ENCODE measurements at places on chromosomes 7 and 10. TPM values are rescaled to one million over a fixed set of nuclear protein-coding genes. Genes with fewer than 3 reads are reported as not detected.

VSTM2A gene
- 0.14 TPM for total RNA-seq

CCDC201 gene
- 0.08 TPM for total RNA-seq

CCDC172 gene
- 0.06 TPM for total RNA-seq

GRCh38 chr7:126362746-126363145 lies 890.0 kb downstream of the GRM8 start:
- DNase-seq: no peak

DNA sequence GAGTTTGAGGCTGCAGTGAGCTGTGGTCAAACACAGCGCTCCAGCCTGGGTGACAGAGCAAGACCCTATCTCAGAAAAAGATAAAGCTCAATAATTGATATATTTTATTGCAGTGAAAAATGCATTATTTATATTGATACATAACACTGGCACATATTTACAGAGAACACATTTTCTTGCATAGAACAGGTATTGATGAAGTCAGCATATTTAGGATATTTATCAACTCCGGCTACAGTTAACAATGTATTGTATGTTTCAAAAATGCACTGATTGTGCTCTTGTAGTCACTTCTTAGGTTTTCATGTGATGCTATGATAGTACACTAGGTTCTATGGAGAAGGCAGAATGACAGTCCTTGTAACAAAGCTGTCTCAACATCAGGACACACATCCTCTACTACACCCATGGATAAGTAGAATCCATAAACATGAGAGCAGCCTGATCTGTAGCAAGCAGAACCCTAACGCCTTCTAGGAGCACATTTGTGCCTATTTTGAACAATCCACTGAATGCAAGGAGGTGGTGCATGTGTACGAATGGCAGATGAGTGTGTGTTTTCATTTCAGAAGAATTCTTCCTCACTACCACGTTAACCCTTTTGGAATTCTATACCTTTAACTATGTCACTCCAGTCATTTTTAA lies 586.1 kb upstream of the CELF2 start:
- no peak for DNase-seq

- DNase-seq: no peak
These were observed 43.5 kb downstream of the TRRAP start for GRCh38 chr7:98921608-98922372.

GRCh38 chr7:151017953-151018420 lies 6.3 kb downstream of the ATG9B start:
- DNase-seq: no peak

DNA sequence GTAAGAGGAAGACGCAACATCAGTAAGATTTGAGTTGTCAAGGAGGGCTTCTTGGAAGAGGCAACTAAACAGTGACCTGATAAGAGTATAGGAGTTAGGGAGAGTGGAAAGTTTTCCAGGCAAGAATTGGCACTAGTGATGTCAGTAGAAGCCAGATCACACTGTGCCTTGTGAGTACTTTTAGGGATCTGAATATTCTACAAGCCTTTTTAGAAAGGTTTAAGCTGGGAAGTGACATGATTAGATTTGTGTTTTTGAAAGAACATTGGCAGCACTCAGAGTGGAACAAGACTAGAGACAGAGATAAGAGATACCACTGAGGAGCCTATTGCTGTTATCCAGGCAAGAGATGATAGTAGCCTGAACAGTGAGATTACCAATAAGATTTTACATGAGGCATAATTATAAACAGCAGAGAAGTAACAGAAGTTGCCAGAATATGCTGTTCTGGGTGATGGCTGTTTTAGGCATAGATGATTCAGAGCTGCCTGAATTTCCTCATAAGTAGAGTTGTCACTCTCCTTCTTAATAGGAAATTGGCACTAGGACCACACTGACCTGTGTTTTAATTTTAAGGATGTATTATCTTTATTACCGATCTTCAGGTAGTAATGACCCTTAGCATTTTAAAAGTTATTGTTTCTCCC lies 45.6 kb downstream of the NHLRC2 start:
- no peak for DNase-seq

DNA sequence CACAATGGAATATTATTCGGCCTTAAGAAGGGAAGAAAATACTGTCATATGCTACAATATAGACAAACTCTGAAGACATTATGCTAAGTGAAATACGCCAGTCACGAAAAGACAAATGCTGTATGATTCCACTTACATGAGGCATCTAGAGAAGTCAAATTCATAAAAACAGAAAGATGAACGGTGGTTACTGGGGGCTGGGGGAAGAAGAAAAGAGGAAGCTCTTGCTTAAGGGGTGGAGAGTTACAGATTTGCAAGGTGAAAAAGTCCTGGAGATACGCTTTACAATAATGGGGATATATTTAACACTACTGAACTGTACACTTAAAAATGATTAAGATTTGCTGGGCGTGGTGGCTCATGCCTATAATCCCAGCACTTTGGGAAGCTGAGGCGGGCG lies 49.0 kb downstream of the PSMC2 start:
- DNase-seq: no peak

- DNase-seq: peak; percentile 37
These were observed 796 bp downstream of the CDK14 start for GRCh38 chr7:90596671-90597562.

DNA sequence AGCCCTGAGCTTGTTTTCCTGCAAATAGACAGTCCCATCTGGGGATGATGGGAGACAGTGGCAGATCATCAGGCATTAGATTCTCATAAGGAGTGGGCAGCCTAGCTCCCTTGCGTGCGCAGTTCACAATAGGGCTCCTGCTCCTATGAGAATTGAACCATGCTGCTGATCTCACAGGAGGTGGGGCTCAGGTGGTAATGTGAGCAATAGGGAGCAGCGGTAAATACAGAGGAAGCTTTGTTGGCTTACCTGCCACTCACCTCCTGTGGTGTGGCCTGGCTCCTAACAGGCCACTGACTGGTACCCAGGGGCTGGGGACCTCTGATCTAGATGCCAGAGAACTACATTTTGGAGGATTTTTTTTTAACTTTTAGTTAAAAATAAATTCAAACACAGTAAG lies 434.8 kb upstream of the MKI67 start:
- no peak for DNase-seq

DNA sequence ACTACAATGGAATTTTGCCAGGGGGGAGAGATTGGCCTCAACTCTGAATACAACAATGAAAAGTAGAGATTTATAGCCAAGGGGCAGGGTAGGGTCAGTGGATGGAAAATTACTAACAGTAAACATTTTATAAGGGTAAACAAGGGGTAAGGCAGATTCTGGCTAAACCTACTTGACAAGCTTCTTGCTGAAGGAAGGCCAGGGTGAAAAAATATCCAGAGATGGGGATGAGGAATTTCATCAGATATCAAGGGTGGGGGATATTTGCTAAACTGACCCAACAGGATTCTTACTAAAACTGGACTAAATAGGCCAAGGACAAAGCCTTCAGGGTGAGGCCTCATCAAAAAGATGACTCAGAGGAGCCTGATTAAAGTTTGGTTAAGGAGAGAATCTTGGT lies 156.3 kb downstream of the RTKN2 start:
- DNase-seq: no peak

- DNase-seq: no peak
These were observed 148.2 kb downstream of the CHN2 start for GRCh38 chr7:29342761-29343160.

GRCh38 chr10:96450529-96451207 lies 63.1 kb downstream of the TLL2 start:
- no peak for DNase-seq

DNA sequence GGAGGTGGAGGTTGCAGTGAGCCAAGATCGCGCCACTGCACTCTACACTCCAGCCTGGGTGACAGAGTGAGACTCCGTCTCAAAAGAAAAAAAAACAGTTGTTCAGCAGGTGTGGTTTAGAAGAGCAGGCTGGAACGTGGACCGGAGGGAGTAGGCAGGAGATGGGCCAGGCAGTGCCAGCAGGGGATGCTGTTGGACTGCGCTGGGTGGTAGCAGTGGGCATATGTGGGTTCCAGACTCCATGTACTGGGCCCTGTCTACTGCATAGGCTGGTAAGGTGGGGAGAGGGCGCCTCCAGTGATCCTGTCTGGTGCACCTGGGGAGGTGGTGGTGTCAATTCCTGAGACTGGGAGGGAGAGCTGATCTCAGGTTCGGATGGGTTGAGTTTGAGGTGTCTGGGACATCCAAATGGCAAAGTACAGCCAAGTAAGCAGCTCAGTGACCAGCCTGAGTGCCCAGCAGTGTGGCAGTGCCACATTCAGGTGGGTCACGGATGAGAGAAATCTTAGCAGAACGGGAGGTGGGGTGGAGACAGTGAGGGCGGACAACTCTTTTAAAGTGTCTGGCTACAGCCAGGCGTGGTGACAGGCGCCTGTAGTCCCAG lies 25.9 kb downstream of the SFXN4 start:
- DNase-seq: peak; percentile 35

DNA sequence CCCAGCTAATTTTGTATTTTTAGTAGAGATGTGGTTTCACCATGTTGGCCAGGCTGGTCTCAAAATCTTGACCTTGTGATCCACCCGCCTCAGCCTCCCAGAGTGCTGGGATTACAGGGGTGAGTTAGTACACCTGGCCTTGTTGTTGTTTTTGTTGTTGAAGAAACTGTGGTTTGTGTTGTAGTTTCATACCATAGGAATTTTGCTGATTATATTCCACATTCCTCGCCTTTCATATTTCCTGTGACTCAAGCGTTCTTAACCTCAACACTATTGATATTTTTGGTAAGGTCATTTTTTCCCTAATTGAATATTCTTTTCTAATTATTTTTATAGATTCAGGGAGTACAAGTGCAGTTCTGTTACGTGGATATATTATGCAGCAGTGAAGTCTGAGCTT lies 16.7 kb downstream of the LIPF start:
- no peak for DNase-seq

DNA sequence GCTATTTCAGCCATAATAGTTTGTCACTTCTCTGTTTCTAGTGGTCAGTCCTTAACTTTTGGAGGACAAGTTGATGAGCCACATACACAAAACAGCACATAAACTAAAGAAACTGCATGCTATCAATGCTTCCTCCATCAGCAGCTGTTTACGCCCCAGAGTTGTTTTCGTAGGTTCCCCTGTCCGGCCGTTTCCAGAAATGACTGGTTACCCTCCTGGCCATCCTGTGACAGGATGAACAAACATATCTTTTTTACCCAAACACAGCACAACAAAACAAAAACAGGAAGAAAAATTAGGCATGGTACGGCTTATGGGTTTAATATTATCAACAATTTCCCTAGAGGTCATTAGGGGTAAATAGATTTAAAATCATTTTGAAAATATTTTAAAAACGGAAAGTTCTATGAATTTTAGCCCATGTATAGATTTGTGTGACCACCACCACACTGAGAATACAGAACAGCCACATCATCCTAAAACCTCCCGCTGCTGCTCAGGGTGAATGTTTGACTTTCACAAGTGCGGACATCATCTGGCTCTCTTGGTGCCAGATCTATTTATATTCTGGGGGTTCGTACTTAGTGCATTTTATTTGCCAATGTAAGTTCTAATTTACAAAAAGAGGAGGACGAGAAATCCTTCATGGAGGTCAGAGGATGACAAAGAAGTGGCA lies 74.8 kb downstream of the HIPK2 start:
- DNase-seq: no peak

GRCh38 chr7:100209493-100209892 lies 10.3 kb upstream of the PVRIG start:
- DNase-seq: no peak

- DNase-seq: no peak
These were observed 32.7 kb upstream of the FZD8 start for GRCh38 chr10:35674843-35675242.

All from H4 (cell line).